Vagina (tissue), 2 donors: ENCODE measurements at places on chromosomes 1 and 21.

- no peak for DNase-seq
Measured at GRCh38 chr1:213738658-213739057, 249.1 kb upstream of the PROX1 start.

DNA sequence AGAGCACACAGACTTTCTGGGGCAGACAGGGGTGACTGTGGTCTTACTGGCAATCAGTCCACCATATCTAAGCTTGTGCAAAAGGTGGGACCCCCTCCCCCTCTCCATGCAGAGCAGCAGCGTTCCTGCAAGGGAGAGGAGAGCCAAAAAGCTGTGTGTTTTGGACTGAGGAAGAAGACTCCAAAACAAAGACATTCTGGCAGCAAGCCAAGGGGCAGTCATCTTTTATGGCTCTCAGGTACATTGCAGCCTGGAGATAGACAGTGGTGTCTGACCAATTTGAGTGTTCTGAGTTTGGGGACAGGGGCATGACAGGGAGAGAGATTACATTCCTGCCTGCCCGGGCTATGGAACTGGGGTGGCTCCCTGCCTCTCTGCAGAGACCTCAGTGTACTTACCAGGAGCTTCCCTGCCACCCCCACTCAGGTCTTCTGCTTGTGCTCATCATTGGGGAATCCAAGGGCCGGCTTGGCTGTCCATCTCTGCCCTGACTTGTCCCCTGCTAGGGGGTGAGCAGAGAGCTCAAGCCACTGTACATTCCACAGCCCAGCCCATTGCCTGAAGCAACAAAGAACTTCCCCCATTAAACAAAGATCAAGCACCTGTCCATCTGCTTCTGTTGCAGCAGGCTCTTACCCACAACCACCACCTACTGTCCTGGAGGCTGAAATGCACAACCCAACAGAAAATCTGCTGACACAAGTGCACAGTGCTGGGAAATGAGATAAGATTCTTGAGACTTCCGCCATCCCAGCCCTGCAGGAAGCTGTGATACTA, 131.1 kb downstream of the EVI5 start:
- no peak for DNase-seq

DNA sequence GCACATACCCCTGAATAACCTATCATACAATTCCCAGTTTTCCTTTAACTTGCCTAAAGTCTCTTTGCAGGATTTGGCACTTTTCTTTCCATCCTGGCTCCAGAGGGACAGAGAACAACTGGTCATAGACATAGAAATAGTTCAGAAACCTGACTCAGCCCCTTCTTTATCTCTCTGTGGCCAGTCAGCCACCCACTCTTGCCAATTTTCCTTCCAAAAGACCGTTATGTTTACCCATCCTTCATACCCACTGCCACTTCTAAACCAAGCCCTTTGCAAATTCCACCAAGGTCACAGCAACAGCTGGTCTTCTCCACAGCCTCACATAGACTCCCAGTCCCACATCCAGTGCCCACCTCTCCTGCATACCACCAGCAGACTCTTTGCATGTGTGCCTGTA, 127.2 kb upstream of the FGGY start:
- DNase-seq: no peak

GRCh38 chr21:46243325-46243724, 14.8 kb upstream of the LSS start:
- no peak for DNase-seq

DNA sequence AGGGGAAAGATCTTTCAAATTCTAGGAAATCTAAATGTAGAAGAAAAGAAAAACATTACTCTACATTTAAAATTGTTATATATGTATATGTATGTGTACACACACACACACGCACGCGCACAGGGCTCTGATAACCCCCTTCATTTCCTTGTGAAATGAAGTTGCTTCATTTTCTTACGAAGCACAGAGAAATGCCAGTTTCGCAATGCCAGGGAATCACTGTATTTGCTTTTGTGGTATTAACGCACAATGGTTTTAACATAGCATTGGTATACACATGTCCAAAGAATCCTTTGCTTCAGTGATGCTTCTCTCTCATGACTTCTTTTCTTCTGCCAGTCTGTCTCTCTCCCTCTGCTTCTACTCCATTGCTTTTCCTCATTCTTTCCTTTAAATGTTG, 8.4 kb upstream of the DDAH1 start:
- DNase-seq: no peak

- no peak for DNase-seq
Measured at GRCh38 chr1:115680730-115681111, 39.0 kb downstream of the VANGL1 start.

- DNase-seq: no peak
Measured at GRCh38 chr1:145701306-145701862, 5.8 kb downstream of the PDZK1 start.

DNA sequence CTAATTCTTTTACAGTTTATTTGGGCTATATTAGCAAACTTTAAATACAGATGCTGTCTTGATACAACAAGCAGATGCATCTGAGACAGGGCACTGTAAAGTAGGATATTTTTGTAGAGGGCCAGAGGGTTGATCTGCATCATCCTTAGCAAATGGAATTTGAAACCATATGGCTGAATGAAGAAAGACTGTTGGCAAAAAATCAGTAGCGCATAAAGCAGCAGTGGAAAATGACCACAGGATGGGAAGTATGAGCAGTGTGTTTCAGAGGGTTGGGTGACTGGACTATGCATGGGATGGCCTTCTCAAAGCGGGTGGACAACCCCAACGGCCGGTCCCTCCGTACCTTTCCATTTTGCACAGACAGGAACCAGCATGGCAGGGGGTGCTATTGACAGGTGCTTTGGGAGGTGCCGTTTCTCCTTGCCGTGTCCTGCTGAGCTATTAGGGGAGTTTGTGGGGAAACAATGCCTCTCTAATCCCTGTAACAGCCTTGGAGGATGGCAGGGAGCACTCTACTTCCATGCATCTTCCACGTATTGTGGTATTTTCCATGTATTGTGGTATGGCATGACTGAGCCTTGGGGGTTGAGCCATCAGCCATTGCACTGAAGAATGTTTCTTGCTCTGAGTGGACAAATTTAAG, 5.9 kb downstream of the LRRC8B start:
- DNase-seq: no peak

- no peak for DNase-seq
Measured at GRCh38 chr1:216024546-216024945, 398.7 kb downstream of the USH2A start.
